ENCODE measurements at places on chromosomes 4 and X. TPM values are rescaled to one million over a fixed set of nuclear protein-coding genes. Genes with fewer than 3 reads are reported as not detected.
A peak's percentile ranks its signal among the peaks of the same experiment; 100 is the strongest.

DNA sequence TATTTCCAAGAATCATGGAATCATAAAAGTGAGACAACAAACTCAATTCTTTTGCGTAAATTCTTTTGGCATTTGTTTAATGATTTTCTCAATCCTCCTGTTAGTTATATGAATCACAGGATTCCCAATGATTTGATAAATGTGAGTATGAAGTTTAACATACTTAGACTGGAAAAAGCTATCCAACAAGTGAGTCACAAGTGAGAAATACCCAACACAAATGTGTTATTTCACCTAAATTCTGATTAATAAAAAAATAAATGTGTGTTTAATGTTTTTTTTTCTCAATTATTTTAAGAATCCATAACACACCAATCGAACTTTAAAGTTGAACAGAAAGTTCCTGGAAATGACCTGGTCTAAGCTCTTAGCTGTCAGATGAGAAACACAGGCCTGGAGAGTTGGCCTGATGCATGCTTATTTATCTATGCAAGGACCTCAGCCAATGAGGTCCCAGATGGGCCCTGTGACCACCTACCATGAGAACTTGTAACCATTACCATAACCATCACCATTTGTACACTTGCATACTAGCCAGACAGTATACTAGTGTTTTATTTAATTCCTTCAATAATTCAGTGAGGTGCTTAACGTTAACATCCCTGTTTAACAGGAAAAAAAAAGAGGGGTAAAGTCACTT lies 386.7 kb downstream of the SPRY1 start:
- H3K4me3 ChIP-seq = no peak overlapping the region
- H3K27me3 ChIP-seq = no peaks in the 10 kb centered on the region
- peak; percentile 71 for DNase-seq
- H3K27ac ChIP-seq = peak overlapping the region; percentile 95

Gene F8A3
- total RNA-seq = 0.84 TPM

Gene F9
- total RNA-seq = not detected

DNA sequence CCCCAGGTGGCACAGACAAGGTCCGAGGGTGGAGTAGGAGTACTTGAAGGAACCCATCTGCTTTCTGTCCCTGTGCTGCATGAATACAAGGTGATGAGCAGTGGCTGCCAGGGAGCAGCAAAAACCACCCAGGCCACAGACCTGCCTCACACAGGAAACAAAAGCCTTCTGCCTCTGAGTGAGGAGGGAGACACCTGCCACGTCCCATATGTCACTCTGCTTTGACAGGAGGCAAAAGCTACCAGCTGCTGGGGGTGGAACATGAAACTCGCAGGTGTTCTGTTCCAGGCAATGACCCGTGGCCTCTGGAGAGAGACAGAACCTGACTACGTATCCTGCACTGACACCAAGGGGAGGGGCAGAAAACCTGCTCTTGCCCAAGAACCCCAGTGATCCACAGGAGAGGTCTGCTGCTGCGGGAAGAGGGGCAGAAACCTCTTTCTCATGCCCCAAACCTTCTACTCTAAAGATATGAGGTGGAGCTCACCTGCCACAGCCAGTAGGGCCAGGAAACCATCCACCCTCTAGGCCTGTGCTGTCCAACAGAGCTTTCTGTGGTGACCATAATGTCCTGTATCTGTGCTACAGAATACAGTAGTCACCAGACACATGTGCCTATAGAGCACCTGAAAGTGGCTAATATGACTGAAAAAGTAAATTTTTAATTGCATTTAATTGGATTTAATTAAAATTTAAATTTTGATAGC lies 172.9 kb downstream of the PRDM5 start:
- H3K27me3 ChIP-seq = no peaks in the 10 kb centered on the region
- no peak overlapping the region for H3K4me3 ChIP-seq
- no peak overlapping the region for H3K27ac ChIP-seq
- DNase-seq = peak; percentile 25

DNA sequence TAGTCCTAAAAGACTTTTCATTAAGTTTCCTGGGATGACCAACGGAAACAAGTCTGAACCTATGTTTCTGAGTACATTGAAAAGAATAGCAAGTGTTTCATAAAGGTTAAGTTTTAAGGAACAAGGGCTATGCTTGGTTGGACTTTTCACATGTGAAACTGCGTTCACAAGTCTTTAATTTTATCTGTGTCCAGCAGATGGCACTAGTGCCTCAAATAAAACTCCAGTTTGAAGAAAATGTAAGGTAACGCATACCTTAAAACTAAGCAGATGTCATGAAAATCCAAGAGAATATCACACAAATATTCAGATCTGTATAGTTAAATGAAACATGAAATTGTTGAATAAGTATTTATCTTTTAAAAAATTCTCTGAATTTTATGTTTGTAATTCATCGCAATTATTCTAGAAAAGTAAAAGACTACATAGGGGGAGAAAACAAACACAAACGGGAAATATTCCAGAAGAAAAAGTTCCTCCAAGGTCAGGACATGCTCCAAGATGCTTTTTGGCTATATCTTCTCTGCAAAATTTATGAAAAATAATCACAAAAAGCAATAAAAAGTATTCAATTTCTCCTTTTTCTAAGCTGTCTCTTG lies 89.6 kb upstream of the MAD2L1 start:
- no peaks in the 10 kb centered on the region for H3K4me1 ChIP-seq
- peak; percentile 83 for DNase-seq
- no peak overlapping the region for H3K4me3 ChIP-seq

Gene ZDHHC15
- 3.2 TPM for total RNA-seq

- H3K4me1 ChIP-seq = no peaks in the 10 kb centered on the region
- H3K36me3 ChIP-seq = no peaks in the 10 kb centered on the region
- DNase-seq = no peak
- H3K27ac ChIP-seq = no peak overlapping the region
- H3K4me3 ChIP-seq = no peak overlapping the region
These were observed 1233.1 kb downstream of the C4orf33 start for GRCh38 chr4:130329036-130329435.

Gene TMEM35A
- total RNA-seq = 1.1 TPM

DNA sequence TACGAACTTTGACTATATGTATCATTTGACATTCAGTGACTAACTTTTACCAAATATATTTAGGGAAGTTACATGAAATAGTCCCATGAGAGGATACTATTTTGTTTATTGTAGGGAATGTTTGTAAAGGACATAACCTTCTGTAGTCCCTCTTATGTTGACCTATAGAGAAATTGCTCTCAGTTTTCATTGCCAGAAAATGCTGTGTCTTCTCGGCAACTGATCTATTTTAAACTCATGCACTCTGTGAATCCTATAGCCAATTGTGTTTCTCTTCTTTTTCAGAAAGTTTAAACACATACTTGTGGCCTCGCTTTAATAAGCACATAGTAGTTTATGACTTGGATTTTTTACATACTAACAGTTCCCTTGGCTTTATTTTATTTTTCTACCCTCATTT lies 38.2 kb downstream of the DMP1 start:
- H3K27ac ChIP-seq = peak overlapping the region; percentile 42
- peak; percentile 63 for DNase-seq
- no peak overlapping the region for H3K4me3 ChIP-seq

DNA sequence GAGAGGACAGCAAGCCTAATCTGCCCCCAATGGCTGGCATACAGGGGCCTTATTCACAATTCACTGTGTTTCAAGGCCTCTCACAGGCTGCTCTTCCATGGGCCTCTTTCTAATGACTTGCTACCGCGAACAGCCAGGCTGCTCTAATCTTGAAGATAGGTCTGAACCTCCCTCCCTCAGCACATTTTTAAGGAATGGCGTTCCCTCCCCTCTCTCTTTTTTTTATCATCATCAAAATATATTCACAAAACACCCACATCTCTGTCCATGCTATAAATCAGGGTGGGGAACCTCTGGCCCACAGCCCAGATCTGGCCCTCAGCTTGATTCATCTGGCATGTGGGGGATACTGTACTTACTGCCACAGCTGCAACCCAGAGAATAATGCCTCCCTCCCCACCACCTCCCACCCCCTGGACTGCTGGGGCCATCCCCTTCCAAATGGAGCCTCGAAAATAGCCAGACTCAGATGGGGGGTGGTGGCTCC lies 76.2 kb upstream of the PLAC1 start:
- peak overlapping the region; percentile 73 for H3K27ac ChIP-seq
- DNase-seq = peak; percentile 61
- H3K4me3 ChIP-seq = no peak overlapping the region
- H3K27me3 ChIP-seq = peaks cover 25% of the 10 kb centered on the region
- no peaks in the 10 kb centered on the region for H3K36me3 ChIP-seq

Gene KLHL13
- total RNA-seq = 47.1 TPM

Gene C4orf50
- total RNA-seq = under 0.01 TPM

- peaks cover 15% of the 10 kb centered on the region for H3K4me1 ChIP-seq
- no peak overlapping the region for H3K4me3 ChIP-seq
- H3K27me3 ChIP-seq = peaks cover 4% of the 10 kb centered on the region
- DNase-seq = no peak
These were observed 3.5 kb upstream of the STS start for GRCh38 chrX:7143941-7144525.

GRCh38 chrX:13688384-13688957 lies 457 bp upstream of the RAB9A start:
- peak overlapping the region; percentile 70 for H3K27ac ChIP-seq
- no peak for DNase-seq
- H3K27me3 ChIP-seq = peaks cover 38% of the 10 kb centered on the region
- H3K4me1 ChIP-seq = peaks cover 4% of the 10 kb centered on the region
- peak overlapping the region; percentile 75 for H3K4me3 ChIP-seq

DNA sequence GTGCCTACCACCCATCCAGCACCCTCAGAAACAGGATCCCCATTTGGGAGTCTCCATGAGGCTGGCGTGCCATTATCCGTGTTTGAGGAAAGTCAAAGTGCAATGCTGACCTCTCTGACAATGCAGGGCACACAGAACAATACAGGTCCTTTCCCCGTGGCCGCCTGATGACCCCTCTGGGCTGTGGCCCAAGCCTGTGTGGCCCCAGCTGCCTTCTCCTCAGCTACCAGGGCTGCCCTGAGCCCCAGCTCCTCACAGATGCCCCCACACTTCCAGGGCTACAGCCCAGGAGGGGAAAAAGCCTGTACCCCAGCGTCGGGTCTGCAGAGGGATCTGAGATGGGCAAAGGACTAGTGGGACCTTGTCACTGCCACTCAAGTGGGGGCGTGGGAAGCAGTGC lies 15.5 kb downstream of the ZFYVE28 start:
- no peaks in the 10 kb centered on the region for H3K36me3 ChIP-seq
- H3K4me3 ChIP-seq = no peak overlapping the region
- H3K4me1 ChIP-seq = peaks cover 24% of the 10 kb centered on the region
- DNase-seq = no peak

DNA sequence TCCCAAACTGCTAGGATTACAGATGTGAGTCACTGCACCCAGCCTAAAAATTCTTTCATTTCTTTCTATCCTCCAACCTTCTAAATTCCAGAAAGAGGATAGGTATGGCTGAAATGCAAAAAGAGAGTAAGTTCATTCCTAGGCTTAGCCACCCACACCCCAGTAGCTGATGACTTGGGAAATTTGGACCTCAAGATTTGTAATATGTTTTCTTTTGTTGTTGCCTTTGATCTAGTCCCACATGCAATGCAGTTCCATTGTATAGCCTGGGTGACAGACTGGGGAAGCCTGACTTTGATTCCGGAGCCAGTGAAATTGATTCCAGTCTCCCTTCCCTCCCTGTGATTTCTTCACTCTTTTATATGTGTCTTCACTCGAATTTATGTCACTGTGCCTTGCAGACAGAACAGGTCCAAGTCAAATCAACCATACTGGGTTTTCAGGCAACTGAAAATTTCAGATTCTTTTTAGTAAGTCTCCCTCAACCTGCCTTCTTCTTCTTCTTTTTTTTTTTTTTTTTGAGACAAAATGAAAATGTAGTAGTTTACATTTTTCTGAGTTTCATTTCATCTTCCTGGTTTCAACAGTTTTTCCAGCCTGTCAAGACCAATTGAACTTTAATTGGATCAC lies 176.2 kb upstream of the RBPJ start:
- H3K4me1 ChIP-seq = peaks cover 28% of the 10 kb centered on the region
- DNase-seq = no peak
- no peaks in the 10 kb centered on the region for H3K36me3 ChIP-seq
- H3K27ac ChIP-seq = peak overlapping the region; percentile 52

Gene RBM46
- total RNA-seq = 0.09 TPM

- no peak for DNase-seq
- H3K27me3 ChIP-seq = no peaks in the 10 kb centered on the region
- H3K4me1 ChIP-seq = no peaks in the 10 kb centered on the region
- H3K4me3 ChIP-seq = no peak overlapping the region
- H3K27ac ChIP-seq = no peak overlapping the region
- no peaks in the 10 kb centered on the region for H3K36me3 ChIP-seq
These were observed 2418.6 kb downstream of the ARAP2 start for GRCh38 chr4:33825685-33826084.

- peaks cover 20% of the 10 kb centered on the region for H3K4me1 ChIP-seq
- H3K36me3 ChIP-seq = no peaks in the 10 kb centered on the region
- H3K27ac ChIP-seq = no peak overlapping the region
- no peak overlapping the region for H3K4me3 ChIP-seq
These were observed 81.0 kb downstream of the BCOR start for GRCh38 chrX:40016749-40017148.
